Mammary microvascular endothelial cell (primary cell): ENCODE measurements at places on chromosomes 3 and 15. TPM values are rescaled to one million over a fixed set of nuclear protein-coding genes. Genes with fewer than 3 reads are reported as not detected.

The DCLK3 gene
- total RNA-seq: under 0.01 and 0.05 TPM in 2 replicates

The ZNF502 gene
- total RNA-seq: 2.0 and 3.0 TPM in 2 replicates

The TRA2B gene
- total RNA-seq: 120 and 145 TPM in 2 replicates

The SOX14 gene
- not detected in 2 replicates for total RNA-seq

The PLSCR5 gene
- total RNA-seq: not detected in 2 replicates
